ENCODE measurements at places on chromosomes 11 and 22.

DNA sequence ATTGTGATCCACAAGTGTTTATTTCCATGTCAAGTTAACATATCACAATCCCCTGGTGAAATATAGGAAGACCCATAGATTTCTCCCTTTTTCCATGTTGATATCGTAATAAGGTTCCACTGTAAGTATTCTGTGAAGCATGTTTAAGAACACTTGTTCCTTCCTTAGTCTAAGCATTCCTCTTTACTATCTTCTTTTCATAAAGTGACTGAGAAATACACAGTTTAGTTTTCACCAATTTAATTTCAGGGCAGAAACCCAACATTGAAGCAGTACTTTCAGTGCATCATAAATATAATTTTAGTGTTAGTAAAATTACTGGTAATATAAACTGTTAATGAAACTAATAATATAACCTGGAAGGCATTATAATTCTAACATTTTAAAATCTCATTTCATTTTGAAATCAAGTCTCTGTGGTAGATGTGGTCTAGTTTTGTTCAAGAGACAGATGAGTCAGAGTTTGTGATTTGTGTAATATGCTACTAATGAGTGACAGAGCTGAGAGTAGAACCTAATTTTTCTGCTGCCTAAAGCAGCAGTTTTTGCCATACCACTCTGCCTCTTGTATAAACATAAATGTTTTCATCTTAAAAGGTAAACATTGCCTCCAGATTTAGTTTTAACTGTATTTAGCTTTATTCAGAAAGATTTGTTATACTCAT lies 79.4 kb downstream of the ATM start:
- DNase-seq: peak; percentile 19

DNA sequence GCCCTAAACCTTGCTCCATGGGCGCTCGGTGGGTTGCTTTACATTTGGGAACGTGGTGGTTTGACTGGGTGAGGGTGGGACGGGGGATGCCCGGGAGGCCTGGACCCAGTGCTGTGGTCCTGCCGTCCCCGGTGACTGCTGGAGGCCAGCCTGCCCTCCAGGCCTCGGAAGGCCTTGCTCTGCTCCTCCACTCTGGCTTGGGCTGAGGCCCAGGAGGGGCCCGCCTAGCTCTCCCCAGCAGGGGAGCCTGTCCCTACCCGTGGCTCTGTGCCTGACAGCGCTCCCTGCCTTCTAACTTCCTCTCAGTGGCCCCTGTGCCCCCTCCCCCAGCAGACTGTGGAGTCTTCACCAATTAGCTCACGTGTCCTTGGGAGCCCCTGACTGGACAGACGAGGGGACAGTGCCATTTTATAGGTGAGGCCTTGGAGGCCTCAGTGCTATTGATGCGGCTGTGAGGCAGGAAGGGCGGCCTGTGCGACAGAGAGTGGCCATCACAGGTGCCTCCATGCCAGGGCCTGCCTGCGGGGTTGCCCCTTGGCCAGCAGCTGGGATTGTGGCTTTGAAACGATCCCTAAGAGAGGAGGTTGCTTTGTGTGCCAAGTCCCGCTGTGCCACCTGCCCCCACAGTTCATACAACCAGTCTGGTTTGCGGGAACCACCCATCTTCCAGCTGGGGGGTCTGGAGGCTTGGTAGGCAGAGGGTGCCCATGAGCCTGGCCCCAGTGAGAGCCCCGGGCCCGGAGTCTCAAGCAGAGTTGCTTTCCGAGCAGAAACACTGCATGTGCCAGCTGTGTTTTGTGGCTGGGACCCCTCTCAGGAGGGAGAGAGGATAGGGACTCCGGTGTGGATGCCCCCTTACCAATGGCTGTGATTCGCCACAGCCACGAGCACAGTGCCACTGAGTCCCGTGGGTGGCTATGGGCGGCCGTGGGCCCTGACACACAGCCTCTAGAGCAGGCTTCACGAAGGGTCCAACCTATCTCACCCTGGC lies 17.7 kb downstream of the TPCN2 start:
- DNase-seq: no peak

DNA sequence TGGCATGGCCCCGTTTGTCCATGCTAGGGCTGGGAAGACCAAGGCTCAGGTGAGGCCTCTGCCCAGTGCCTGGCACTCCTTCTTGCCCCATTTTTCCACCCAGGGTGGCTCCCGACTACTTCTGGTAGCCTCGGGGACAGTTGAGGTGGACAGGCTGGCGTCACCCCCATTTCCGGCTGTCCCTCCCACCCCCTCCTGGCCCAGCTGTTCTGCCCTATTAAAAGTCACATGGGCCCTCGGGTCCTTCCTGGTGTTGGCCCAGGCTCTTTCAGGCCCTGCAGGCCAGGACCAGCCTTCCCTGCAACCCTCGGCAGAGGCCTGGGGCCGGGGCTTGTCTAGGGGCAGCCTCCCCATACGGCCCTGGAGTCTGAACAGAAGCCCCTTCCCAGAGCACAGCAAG lies 9.5 kb downstream of the CD81 start:
- DNase-seq: no peak

- no peak for DNase-seq
Measured at GRCh38 chr11:84866922-84867321, 760.2 kb downstream of the DLG2 start.

DNA sequence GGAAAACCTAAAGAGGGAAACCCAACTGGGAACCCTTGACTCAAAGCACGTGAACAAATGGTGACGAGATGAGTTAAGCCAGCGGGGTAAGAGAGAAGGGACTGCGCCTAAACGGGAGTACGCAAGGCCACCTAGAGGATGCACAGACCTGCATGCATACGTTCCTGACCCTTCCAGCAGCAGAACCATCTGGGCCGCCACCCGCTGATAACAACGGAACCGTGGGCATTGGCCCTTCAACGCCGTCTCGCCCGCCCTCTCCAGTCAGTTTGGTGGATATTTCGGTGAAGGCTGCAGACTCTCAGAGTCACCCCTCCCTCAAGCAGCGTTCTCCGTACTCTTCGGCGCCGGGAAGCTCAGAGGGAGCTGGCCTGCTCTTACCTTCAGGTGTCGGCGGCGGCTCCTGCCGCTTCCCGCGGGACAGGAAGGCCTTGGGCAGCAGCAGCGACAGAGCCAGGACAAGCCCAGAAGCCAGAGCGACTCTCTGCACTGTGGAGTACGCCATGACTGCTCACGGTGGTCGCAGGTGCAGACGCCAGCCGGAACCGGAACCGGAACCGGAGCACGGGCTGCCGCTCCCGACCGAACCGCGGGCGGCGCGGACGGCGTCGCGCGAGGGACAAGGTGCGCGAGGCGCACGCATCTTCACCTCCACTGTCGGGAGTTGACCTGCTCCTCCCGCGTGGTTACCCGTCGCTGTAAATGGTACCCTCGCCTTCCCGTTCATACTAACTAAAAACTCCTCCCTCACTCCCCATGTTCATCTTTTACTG lies at the start of gene RIC3:
Gene RIC3, minus strand, starts transcription at position 541 of the 773 bp plus-strand sequence. Its CDS starts 36 bp downstream, at position 505.
- DNase-seq: no peak

- peak; percentile 37 for DNase-seq
Measured at GRCh38 chr11:67270256-67271204, 4.3 kb downstream of the GRK2 start.

- no peak for DNase-seq
Measured at GRCh38 chr11:15169815-15170551, 55.3 kb downstream of the INSC start.

DNA sequence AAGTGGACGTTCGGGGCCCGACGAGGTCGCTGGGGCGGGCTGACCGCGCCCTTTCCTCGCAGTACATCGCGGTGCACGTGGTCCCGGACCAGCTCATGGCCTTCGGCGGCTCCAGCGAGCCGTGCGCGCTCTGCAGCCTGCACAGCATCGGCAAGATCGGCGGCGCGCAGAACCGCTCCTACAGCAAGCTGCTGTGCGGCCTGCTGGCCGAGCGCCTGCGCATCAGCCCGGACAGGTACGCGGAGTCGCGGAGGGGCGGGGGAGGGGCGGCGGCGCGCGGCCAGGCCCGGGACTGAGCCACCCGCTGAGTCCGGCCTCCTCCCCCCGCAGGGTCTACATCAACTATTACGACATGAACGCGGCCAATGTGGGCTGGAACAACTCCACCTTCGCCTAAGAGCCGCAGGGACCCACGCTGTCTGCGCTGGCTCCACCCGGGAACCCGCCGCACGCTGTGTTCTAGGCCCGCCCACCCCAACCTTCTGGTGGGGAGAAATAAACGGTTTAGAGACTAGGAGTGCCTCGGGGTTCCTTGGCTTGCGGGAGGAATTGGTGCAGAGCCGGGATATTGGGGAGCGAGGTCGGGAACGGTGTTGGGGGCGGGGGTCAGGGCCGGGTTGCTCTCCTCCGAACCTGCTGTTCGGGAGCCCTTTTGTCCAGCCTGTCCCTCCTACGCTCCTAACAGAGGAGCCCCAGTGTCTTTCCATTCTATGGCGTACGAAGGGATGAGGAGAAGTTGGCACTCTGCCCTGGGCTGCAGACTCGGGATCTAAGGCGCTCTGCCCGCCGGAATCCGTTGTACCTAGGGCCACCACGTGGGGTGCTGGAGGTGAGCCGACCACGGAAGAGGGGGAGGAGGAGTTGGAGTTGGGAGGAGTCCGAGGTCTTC lies 771 bp downstream of the MIF start:
- DNase-seq: peak; percentile 72

GRCh38 chr11:10394229-10395101 lies 60.6 kb upstream of the AMPD3 start:
- no peak for DNase-seq

- DNase-seq: peak; percentile 8
Measured at GRCh38 chr22:43923191-43923590, 414 bp upstream of the PNPLA3 start.

DNA sequence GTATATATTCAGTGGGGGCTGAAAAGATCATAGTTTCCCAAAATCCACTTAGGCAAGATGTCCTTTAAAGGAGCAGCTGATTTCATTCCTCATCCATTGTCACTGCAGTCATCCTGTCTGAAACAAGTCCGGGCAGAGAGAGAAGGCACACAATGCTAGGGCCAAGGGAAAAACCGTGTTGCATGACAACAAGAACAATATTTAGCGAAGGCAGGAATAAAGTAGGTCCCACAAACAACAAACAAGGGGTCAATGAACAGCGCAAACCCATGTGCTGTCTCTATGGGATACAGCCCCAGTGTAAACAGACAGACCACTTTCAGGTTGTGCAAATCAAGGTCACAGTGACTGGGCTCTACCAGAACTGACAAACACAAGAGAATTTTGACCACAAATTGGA lies 9.0 kb downstream of the PAMR1 start:
- no peak for DNase-seq

Data from fibroblast of skin of right quadriceps (primary cell).